ENCODE measurements at places on chromosomes 12 and 14. TPM values are rescaled to one million over a fixed set of nuclear protein-coding genes. Genes with fewer than 3 reads are reported as not detected.

DNA sequence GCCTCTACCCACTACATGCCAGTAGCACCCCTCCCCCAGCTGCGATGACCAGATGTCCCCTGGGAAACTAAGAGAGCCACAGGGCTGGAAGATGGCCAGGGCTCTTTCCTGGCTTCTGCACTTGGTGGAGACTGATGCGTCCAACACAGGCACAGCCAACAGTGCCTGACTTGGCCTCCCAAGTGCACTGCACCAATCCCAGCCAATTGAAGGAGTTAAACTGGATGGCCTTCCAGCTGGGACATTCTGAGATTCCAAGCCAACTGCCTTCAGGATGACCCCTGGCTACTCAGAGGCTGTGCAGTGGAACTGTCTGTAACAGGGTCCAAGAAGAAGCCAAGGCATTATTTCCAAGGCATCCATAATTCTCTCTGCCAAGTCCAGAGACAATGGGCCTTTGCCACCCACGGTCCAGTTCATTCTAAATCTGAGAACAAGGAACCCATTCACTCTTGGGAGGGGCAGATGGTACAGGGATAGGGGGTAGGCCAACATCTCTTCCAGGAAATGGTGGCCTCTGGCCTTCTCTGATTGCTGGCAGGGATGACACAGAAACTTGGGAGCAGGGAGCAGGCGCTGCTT, 35.2 kb downstream of the PRIMA1 start:
- DNase-seq, result no peak

DNA sequence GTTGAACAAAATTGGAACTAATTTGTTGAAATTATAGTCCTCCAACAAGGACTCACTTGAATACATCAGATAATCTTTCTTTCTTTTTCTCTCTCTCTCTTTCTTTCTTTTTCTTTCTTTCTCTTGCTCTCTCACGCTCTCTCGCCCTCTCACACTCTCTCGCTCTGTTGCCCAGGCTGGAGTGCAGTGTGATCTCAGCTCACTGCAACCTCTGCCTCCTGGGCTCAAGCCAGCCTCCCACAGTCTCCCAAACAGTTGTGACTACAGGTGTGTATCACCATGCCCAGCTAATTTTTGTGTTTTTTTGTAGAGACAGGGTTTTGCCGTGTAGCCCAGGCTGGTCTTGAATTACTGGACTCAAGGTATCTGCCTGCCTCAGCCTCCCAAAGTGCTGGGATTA, 22.8 kb downstream of the WDR20 start:
- DNase-seq, result no peak

DNA sequence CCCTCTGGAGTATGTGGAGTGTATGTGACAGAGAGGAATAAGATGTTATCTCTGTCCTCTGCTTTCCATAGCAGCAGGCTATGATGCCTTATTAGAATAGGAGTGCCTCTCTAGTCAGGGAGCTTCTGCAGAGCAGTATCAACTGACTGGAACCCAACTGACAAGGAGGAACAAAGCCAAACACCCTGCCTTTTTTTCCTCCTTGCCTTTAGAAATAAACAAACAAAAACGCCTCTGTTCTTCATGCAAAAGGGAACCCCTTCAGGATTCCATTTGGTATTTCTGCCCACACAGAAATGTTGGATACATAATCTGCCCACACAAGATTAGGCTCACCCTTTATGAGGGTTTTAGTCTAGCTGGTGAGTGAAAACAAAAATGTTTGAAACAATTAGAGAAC, 50.3 kb downstream of the VRK1 start:
- no peak for DNase-seq

GRCh38 chr12:104213952-104214351, 1.6 kb upstream of the TXNRD1 start:
- no peak for DNase-seq

SOCS2 gene
- total RNA-seq, result 57.7 TPM
